CD4-positive, CD25-positive, alpha-beta regulatory T cell (primary cell): ENCODE measurements at places on chromosomes 13 and 19. TPM values are rescaled to one million over a fixed set of nuclear protein-coding genes. Genes with fewer than 3 reads are reported as not detected.

The CKM gene
- not detected for total RNA-seq

- peak; percentile 52 for DNase-seq
Measured at GRCh38 chr13:79392882-79393563, 13.0 kb downstream of the RBM26 start.

The LRRC63 gene
- total RNA-seq: 0.20 TPM

The OR7C1 gene
- total RNA-seq: not detected

GRCh38 chr19:29665826-29666577 lies 741 bp downstream of the PLEKHF1 start:
- DNase-seq: no peak

GRCh38 chr19:30116984-30117555 lies 175.0 kb downstream of the URI1 start:
- no peak for DNase-seq

The VSTM1 gene
- not detected for total RNA-seq

The TICAM1 gene
- total RNA-seq: 28.5 TPM

DNA sequence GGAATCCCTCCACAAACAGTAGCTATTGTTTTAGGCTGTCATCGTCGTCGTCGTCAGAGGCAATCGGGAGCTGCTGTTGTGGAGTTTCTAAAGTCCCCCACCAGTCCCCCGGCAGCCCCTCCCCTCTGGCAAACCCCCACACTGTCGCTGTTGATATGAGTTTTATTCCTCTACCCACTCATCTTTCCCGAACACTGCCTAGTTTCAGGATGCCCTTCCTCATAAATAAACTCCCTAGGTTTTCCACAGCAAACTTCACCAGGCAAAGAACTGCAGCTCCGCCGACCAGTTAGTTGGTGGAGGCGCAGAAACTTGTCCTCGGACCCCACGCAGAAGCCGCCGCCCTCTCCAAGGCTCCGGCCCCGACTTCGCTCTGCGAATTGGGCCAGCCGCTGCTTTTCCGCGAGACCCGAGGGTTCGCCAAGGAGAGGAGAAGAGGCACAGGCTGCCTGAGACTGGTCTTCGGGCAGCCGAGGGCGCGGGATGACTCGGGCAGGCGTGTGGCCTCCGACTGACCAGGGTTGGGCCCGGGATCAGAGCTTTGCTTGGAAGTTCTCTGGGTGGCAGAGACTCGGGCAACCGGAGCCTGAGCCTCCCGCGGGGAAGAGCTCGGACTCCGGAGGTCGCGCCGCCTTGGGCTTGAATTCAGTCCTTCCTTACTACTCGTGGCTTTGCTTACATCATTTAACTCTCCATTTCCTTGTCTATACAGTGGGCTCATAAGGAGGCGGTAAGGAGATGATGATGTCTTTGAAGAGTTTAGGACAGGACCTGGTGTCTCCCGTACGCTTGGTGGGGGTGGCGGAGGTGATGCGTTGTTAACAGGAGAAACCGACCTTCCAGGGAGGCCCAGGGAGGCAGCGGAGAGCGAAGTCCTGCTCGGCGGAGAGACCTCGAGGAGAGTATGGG lies 7.9 kb downstream of the PDX1 start:
- DNase-seq: no peak

The LONP1 gene
- total RNA-seq: 67.6 TPM

The ATP1A3 gene
- 11.1 TPM for total RNA-seq

- DNase-seq: no peak
Measured at GRCh38 chr13:78679329-78679728, 20.4 kb upstream of the OBI1 start.

DNA sequence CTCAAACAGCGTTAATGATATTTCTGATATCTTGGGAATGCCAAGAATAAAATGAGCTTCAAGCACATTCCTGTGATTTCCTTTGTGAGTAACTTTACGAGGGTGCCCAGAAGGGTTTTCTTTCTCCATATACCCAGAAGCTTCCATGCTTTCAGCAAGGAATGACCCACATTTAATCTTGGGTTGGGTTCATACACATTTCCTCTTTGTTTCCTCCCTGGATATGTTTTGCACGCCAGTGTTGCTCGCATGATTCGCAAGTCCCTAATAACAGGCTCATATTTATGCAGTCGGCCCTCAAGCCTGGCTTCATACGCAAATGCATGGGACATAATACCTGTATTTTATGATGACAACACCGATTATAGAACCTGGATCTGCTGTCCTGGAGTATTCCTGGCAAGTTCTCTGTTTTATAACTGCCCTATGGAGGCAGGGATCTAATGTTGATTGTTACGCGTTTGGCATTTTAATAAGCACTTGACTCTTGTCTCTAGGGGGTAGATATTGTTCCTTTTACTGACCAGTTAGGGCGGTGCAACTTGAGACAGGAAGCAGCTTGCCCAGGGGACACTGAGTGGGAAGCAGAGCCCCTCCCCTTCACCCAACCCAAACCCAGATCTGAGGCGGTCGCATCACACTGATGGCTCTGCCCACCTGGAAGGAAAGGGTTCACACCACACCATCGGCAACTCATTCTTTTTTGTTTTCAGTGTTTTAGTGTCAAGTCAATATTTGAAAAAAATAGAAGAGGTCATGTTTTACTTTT lies 220.4 kb upstream of the SOX1 start:
- DNase-seq: no peak

DNA sequence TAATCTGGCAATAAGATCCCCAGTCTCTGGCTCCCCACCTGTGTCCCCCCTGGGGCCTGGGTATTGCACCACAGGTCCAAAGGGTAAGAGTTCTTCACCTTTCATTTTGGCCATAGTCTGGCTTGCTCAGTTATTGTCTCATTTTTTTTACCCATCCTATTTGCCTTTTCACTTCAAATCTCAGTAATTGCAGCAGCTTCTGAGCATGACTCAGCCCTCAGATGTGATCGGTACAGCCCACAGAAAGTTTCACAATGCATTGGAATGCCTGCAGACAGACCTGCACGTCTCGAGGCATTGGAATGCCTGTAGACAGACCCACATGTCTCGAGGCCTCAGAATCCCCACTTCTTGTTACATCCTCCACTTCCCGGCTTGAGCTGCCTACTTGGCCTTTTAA lies 173.6 kb downstream of the NUFIP1 start:
- no peak for DNase-seq
